ENCODE measurements at places on chromosomes 3 and 15. TPM values are rescaled to one million over a fixed set of nuclear protein-coding genes. Genes with fewer than 3 reads are reported as not detected.

GPR87 gene
- total RNA-seq = 12.3 TPM

ZBTB47 gene
- 47.9 TPM for total RNA-seq

ANKUB1 gene
- total RNA-seq = not detected

DNA sequence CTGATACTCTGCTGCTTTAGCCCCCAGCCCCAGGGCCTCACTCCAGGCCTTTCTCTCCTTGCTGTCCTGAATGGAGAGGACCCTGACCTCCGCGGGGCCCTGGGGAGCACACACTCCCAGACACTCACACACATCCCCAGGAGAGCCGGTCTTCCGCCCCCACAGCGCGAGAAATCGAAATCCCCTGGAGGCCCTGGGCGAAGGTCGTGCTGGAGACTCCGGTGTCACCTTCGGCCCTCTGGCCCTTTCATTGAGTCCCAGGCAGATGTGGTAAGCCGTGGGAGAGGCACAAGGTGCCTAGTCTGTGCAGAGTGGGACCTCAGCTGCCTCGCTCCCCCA, 848 bp upstream of the GOLGA8B start:
- H3K4me3 ChIP-seq = peak overlapping the region; percentile 79
- H3K27ac ChIP-seq = no peak overlapping the region
- no peaks in the 10 kb centered on the region for H3K27me3 ChIP-seq
- peaks cover 21% of the 10 kb centered on the region for H3K4me1 ChIP-seq
- H3K36me3 ChIP-seq = no peaks in the 10 kb centered on the region

GRCh38 chr15:90257776-90258175, 7.7 kb upstream of the NGRN start:
- no peak for DNase-seq
- H3K27me3 ChIP-seq = no peaks in the 10 kb centered on the region
- H3K27ac ChIP-seq = no peak overlapping the region
- H3K36me3 ChIP-seq = no peaks in the 10 kb centered on the region
- H3K4me3 ChIP-seq = no peak overlapping the region
- no peaks in the 10 kb centered on the region for H3K4me1 ChIP-seq

- DNase-seq = no peak
- H3K36me3 ChIP-seq = no peaks in the 10 kb centered on the region
- peaks cover 16% of the 10 kb centered on the region for H3K4me1 ChIP-seq
- H3K27me3 ChIP-seq = no peaks in the 10 kb centered on the region
Observed at GRCh38 chr15:68697711-68698690, 119.2 kb downstream of the CORO2B start.

Data from vagina (tissue), 2 donors.